GM12878 (cell line): ENCODE measurements at places on chromosomes 7 and 10.
A peak's percentile ranks its signal among the peaks of the same experiment; 100 is the strongest.

DNA sequence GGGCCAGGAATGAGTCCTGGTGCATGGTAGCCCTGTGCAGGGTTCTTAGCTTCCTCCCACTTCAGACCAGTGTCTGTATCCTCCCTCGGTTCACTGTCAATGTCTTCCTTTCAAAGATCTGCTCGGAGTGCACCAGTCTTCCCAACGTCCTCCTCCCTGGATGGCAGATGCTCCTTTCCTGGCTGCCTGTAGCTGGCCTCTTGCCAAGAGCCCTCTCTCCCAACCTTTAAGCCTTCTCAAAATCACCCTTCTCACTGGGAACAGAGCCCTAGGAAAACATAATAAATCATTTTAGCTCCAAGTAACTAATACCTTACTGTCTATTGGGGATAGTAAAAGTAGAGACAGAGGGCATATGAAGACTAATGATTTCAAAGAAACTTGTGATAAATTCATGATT, 490.6 kb downstream of the CCSER2 start:
- H3K4me1 ChIP-seq, result no peaks in the 10 kb centered on the region
- H3K4me3 ChIP-seq, result no peak overlapping the region
- no peak for DNase-seq
- no peak overlapping the region for H3K27ac ChIP-seq
- no peaks in the 10 kb centered on the region for H3K27me3 ChIP-seq
- H3K36me3 ChIP-seq, result no peaks in the 10 kb centered on the region; the same call in 1 of the 2 replicates

GRCh38 chr7:117896339-117896738, 23.1 kb upstream of the CTTNBP2 start:
- DNase-seq, result no peak
- H3K4me3 ChIP-seq, result no peak overlapping the region
- no peaks in the 10 kb centered on the region for H3K27me3 ChIP-seq
- no peak overlapping the region for H3K27ac ChIP-seq
- H3K4me1 ChIP-seq, result no peaks in the 10 kb centered on the region

DNA sequence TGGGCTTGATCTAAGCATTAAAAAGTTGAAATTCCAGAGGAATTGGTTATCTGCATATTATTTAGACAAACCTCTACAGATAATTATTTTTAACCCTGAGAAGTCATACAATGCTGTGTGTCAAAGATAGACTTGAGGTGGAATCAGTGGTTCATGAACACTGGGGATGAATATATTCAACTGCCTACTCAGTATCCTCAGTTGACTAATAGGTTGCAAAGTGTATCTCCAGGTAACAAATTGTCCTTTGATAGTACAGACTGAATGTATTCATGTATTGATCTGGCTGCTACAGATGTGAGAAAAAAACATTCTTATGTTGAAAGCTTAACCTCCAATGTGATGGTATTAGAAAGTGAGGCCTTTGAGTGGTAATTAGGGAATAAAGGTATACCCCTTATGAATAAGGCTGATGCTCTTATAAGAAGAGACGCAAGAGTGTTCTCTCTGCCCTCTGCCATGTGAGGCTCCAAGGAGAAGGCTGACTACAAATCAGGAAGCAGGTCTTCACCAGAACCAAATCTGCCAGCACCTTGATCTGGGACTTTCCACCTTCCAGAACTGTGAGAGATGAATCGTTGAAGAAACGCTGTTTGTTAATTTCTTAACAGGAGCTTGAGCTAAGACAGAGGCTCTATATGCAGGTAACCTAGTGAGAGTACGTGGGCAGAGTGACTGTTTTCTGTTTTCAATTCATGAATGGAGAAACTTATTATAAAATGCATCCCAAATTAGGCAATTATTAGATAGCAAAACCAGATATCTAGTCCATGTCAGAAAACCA, 7.5 kb downstream of the MRPL32 start:
- no peak for DNase-seq
- H3K4me3 ChIP-seq, result no peak overlapping the region
- H3K27ac ChIP-seq, result peak overlapping the region; percentile 22; the same call in 1 of the 2 replicates
- no peaks in the 10 kb centered on the region for H3K27me3 ChIP-seq
- peaks cover 13% of the 10 kb centered on the region; the same call in 1 of the 2 replicates for H3K4me1 ChIP-seq

- H3K36me3 ChIP-seq, result no peaks in the 10 kb centered on the region
- no peak overlapping the region for H3K27ac ChIP-seq
These were observed 203.5 kb downstream of the CTNNA3 start for GRCh38 chr10:67492317-67493019.

- H3K4me3 ChIP-seq, result 0 out of 2 replicates have a peak overlapping the region, but pooled peaks have one; percentile 9
- H3K27ac ChIP-seq, result no peak overlapping the region
- DNase-seq, result no peak
- peaks cover 32% of the 10 kb centered on the region for H3K4me1 ChIP-seq
- H3K36me3 ChIP-seq, result no peaks in the 10 kb centered on the region
- H3K27me3 ChIP-seq, result no peaks in the 10 kb centered on the region
These were observed 55.7 kb downstream of the TMEM209 start for GRCh38 chr7:130149281-130150139.

DNA sequence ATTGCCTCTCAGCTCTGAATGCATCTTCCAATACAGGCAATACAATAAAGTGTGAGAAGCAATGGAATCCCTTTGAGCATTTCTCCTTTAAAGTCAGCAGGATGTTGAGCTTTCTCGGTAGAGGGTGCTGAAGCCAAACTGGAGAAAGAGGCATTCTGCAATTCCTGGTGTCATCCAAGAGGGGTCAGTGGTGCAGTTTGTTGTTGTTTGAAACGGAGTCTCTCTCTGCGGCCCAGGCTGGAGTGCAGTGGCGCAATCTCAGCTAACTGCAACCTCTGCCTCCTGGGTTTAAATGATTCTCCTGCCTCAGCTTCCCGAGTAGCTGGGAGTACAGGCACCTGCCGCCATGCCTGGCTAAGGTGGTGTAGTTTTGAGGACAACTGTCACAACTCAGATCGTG, 486.5 kb downstream of the CALN1 start:
- no peak overlapping the region for H3K4me3 ChIP-seq
- H3K27me3 ChIP-seq, result no peaks in the 10 kb centered on the region
- H3K4me1 ChIP-seq, result no peaks in the 10 kb centered on the region

- no peaks in the 10 kb centered on the region for H3K27me3 ChIP-seq
- H3K4me1 ChIP-seq, result peaks cover 8% of the 10 kb centered on the region
- H3K27ac ChIP-seq, result no peak overlapping the region
- no peaks in the 10 kb centered on the region for H3K36me3 ChIP-seq
- H3K4me3 ChIP-seq, result no peak overlapping the region
These were observed 79.1 kb downstream of the NAMPT start for GRCh38 chr7:106205621-106206222.

GRCh38 chr10:16458166-16458955, 21.6 kb downstream of the PTER start:
- H3K36me3 ChIP-seq, result no peaks in the 10 kb centered on the region; the same call in 1 of the 2 replicates
- H3K4me3 ChIP-seq, result no peak overlapping the region
- DNase-seq, result no peak
- no peaks in the 10 kb centered on the region for H3K27me3 ChIP-seq
- H3K4me1 ChIP-seq, result no peaks in the 10 kb centered on the region
- H3K27ac ChIP-seq, result no peak overlapping the region

GRCh38 chr7:22587322-22587721, 87.3 kb upstream of the STEAP1B start:
- H3K36me3 ChIP-seq, result no peaks in the 10 kb centered on the region
- no peak overlapping the region for H3K4me3 ChIP-seq
- H3K27ac ChIP-seq, result no peak overlapping the region
- H3K4me1 ChIP-seq, result peaks cover 11% of the 10 kb centered on the region
- peaks cover 11% of the 10 kb centered on the region for H3K27me3 ChIP-seq

GRCh38 chr7:11155883-11156282, 182.2 kb downstream of the PHF14 start:
- H3K36me3 ChIP-seq, result no peaks in the 10 kb centered on the region
- H3K27ac ChIP-seq, result no peak overlapping the region
- H3K4me3 ChIP-seq, result no peak overlapping the region
